ENCODE measurements at places on chromosomes 12 and 14.

- no peak for DNase-seq
These were observed 288.0 kb downstream of the ERC1 start for GRCh38 chr12:1279050-1279449.

- no peak for DNase-seq
These were observed 74.5 kb downstream of the ETV6 start for GRCh38 chr12:11723993-11724392.

- no peak for DNase-seq
These were observed 884.1 kb upstream of the MGAT4C start for GRCh38 chr12:87140262-87140661.

- DNase-seq: no peak
These were observed 351.6 kb upstream of the TBX3 start for GRCh38 chr12:115035535-115036107.

DNA sequence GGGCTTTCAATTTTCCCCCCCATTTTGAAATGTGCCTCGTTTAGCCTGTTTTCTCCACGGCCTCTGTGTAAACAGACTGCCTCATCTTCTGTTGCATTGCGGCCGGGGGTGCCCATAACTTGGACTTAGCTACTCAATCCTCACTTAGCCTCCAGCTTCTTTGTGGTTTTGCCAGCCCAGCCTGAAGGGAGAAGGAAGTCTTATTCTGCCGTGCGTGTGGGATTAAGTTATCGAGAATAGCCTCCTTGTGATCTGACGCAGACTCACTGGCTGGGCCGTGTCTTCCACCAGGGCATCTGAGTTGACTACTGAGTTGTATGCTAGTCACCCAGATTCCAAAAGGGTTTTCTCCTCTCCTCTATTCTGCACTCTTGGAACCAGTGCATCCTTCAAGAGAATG is 8.1 kb downstream of the PRKAB1 start:
- DNase-seq: no peak

- DNase-seq: no peak
These were observed 16.0 kb upstream of the LUM start for GRCh38 chr12:91127306-91127705.

GRCh38 chr14:89963288-89963978 is 7.7 kb downstream of the TDP1 start:
- DNase-seq: no peak

DNA sequence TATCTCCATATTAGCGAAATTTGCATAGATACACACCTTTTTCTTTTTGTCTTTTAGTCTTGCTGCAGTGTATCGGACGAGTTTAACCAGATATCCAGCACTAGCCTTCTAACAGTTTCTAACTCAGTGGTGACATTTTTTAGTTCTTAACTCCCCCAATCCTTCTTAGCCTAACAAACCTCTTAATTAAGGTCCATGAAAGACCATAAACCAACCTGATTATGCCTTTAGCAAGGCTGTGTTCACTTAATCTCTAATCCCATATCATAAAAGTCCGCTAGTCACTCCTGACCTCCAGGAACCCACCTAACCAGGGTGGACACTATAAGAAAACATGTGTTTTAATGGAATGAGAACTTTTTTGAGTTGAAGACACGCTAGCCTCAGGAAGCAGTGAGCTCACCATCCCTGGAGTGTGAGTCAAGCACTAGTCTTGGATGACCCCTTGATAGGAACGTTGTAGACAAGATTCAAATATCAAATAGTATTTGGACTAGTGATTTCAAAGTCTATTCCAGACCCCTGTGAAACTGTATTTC is 9.5 kb downstream of the CDKN1B start:
- DNase-seq: no peak

- DNase-seq: no peak
These were observed 8.6 kb downstream of the TCP11L2 start for GRCh38 chr12:106311139-106311538.

DNA sequence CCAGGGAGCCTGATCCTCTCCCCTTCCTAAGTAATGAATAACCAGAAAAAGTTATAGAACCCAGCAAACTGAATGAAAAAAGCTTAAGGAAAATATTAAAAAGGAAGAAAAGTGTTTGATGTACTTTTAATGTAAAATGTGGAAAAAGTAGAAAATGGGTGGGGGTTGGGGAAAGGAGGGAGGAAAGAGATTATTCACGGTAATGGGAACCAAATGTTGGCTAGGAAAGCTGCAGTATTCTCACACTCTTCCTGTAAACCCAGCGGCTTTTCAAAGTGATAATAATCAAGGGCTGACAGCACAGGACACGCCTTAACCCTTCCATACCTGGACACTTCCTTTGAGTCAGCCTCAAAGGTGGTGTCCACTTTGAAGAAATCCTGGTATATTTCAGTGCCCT is 139.2 kb downstream of the TGFB3 start:
- DNase-seq: no peak
